ENCODE measurements at places on chromosomes 12 and 14. TPM values are rescaled to one million over a fixed set of nuclear protein-coding genes. Genes with fewer than 3 reads are reported as not detected.

The CELA1 gene
- total RNA-seq: not detected

The LRCOL1 gene
- total RNA-seq: not detected

The AQP2 gene
- not detected for total RNA-seq

The GRIN2B gene
- under 0.01 TPM for total RNA-seq

The BBOF1 gene
- 11.9 TPM for total RNA-seq

The PELI2 gene
- 5.2 TPM for total RNA-seq

The NGB gene
- not detected for total RNA-seq

The ESYT1 gene
- total RNA-seq: 300 TPM

The KLRG1 gene
- 0.43 TPM for total RNA-seq

The FGD4 gene
- 4.7 TPM for total RNA-seq

The RIPK3 gene
- total RNA-seq: 0.32 TPM

The GPR132 gene
- total RNA-seq: under 0.01 TPM

The ADCY4 gene
- total RNA-seq: 18.1 TPM

The SCN8A gene
- 23.5 TPM for total RNA-seq

The TAS2R46 gene
- 4.2 TPM for total RNA-seq

The EPYC gene
- total RNA-seq: not detected

The SALL2 gene
- 3.9 TPM for total RNA-seq

The ANG gene
- 1.7 TPM for total RNA-seq

The TNFRSF1A gene
- 125 TPM for total RNA-seq

The MSI1 gene
- not detected for total RNA-seq

The JPH4 gene
- total RNA-seq: not detected

The MYO1H gene
- not detected for total RNA-seq

The GLT8D2 gene
- 55.1 TPM for total RNA-seq

The SCAF11 gene
- total RNA-seq: 114 TPM

The PAX9 gene
- total RNA-seq: not detected

The PLEKHH1 gene
- total RNA-seq: 0.43 TPM

The TMEM229B gene
- 0.64 TPM for total RNA-seq

The MYF5 gene
- total RNA-seq: not detected

The SOCS4 gene
- total RNA-seq: 26.8 TPM

The FIGNL2 gene
- total RNA-seq: 0.32 TPM

The PLCZ1 gene
- total RNA-seq: not detected

The NOS1 gene
- total RNA-seq: not detected

The CNOT2 gene
- total RNA-seq: 119 TPM

The RASAL1 gene
- total RNA-seq: not detected

The OAS2 gene
- total RNA-seq: 5.6 TPM

The RHOJ gene
- total RNA-seq: 0.43 TPM

The AVPR1A gene
- total RNA-seq: not detected

The MAP3K9 gene
- total RNA-seq: under 0.01 TPM

The OVCH1 gene
- under 0.01 TPM for total RNA-seq

The KRT72 gene
- not detected for total RNA-seq

The SRRM4 gene
- total RNA-seq: not detected

The AICDA gene
- not detected for total RNA-seq

The PARPBP gene
- 13.0 TPM for total RNA-seq

The ZNF385A gene
- total RNA-seq: 2.2 TPM

All from fibroblast of villous mesenchyme (primary cell).